CD4-positive, alpha-beta T cell (primary cell): ENCODE measurements at places on chromosomes 7 and 10.

DNA sequence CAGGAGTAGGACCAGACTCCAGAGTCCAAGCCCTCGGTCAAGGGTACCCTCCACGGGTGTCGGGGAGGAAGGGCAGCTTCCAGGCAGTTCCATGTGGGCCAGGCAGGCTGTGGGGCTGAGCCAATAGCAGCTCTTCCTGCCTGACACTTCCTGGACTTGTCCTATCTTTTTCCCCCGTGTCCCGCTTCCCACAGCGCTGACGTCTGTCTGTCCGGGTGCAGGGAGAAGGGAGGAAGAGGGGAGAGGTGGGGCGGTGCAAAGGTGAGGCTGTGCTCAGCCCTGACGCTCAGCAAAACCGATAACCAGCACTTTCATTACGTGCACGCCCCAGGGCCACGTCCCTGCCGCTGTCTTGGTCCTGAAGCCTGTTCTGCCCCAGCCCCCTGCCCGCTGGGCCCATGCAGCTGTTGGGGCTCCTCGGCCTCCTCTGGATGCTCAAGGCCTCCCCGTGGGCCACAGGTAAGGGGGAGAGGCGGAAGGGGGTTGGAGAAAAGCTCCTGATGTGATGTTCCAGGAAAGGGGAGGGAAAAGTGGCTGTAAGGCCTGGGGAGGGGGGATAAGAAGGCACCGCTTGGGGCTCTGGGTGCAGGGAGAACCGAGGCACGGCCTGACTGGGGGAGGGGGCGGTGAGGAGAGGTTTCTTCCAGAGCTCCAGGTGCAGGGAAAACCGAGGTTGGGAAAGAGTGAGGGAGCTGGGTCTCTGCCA is at the start of gene MUC3A:
TSS of gene MUC3A (plus strand) at position 308 of the 706 bp plus-strand sequence. CDS start at position 399, 91 bp downstream.
- DNase-seq = no peak

DNA sequence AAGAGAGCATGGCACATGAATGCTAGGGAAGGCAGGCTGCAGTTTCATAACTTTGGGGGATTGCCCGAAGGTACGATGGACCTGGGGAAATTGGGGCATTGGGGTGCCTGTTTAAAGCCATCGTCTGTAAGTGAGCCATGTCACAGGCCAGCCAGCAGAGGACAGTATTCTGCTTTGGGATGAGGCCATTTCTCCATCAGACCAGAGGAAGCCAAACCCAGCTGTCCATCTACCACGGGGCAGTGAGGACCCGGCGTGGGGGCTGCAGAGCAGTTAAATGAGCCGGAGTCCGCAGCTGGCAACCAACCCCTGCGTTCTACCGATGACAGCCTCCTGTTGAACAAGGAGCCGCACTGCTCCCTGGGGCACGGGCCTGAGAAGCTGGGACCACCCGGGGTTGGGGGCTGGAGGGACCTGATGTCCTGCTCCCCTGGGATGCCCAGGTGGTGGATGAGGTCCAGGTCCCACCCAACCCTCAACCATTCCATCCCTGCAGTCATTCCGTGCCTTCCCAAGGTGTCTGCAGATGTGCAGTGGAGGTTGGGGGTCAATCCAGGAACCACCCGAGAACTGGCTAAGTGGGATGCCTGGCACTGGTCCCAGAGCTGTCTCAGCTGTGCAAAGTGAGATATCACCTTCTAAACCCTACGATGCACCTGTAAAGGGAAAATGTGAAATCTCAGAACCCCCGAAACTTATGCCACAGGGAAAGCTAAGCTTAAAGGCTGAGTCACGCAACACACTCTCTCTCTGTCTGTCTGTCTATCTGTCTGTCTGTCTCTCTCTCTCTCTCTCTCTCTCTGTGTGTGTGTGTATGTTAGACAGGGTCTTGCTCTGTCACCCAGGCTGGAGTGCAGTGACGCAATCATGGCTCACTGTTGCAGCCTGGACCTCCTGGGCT is 12.1 kb upstream of the RHBDD2 start:
- peak; percentile 77 for DNase-seq

DNA sequence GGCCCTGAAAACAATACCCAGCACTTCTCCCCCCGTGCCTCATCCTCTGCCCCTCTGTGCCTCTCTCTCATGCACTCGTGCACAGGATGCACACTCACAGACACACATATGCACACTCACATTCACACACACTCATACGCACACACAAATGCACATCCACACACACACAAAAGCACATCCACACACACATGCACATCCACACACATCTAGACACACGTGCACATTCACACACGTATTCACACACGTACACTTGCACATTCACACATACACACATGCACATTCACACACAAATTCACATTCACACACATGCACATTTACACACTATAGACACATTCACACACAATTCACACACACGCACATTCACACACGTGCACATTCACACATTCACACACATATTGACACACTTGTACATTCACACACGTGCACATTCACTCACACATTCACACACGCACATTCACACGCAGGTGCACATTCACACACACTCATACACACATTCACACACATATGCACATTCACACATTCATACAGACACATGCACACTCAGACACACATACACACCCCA is 19.2 kb downstream of the SHH start:
- no peak for DNase-seq

DNA sequence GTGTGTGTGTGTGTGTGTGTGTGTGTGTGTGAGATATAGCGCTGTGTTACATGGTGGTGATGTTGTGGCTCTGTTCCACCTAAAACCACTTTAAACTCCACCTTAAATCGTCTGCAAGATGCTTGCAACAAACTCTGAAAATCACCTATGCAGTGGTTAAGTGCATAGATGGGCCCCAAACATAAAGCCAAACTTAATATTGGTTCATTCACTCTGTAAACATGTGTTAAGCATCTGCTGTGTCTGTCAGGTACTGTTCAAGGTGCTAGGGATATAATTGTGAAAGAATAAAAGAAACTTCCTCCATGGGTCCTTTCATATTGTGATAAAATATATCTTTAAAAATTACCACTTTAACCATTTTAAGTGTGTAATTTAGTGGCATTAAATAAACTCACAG is 645.4 kb upstream of the SORCS1 start:
- no peak for DNase-seq

- no peak for DNase-seq
These were observed 183.2 kb upstream of the POT1 start for GRCh38 chr7:125112850-125113249.

- no peak for DNase-seq
These were observed 51.4 kb downstream of the PKD1L1 start for GRCh38 chr7:47896809-47897423.
